ENCODE measurements at places on chromosomes 5 and 9. TPM values are rescaled to one million over a fixed set of nuclear protein-coding genes. Genes with fewer than 3 reads are reported as not detected.

The UBE2QL1 gene
- total RNA-seq = not detected

The CDX1 gene
- total RNA-seq = not detected

The PCDH12 gene
- 12.1 TPM for total RNA-seq

The IL5 gene
- total RNA-seq = not detected

The GABRG2 gene
- total RNA-seq = not detected

The INSL4 gene
- total RNA-seq = not detected

The SUSD3 gene
- total RNA-seq = 0.39 TPM

The PRSS3 gene
- 30.8 TPM for total RNA-seq

The SLC1A1 gene
- 17.4 TPM for total RNA-seq

The SV2C gene
- total RNA-seq = not detected

The LRRC19 gene
- not detected for total RNA-seq

The TGFBR1 gene
- total RNA-seq = 14.8 TPM

The SLC6A19 gene
- not detected for total RNA-seq

The PCDHA1 gene
- total RNA-seq = not detected

The MYOT gene
- total RNA-seq = not detected

The ZBED3 gene
- total RNA-seq = 3.6 TPM

The POU5F2 gene
- 0.46 TPM for total RNA-seq

The DMGDH gene
- total RNA-seq = 0.25 TPM

The FBXL7 gene
- total RNA-seq = 5.3 TPM

The PRLR gene
- total RNA-seq = not detected

The IFNB1 gene
- not detected for total RNA-seq

The FANCC gene
- 5.1 TPM for total RNA-seq
